ENCODE measurements at places on chromosomes 12 and 14.

DNA sequence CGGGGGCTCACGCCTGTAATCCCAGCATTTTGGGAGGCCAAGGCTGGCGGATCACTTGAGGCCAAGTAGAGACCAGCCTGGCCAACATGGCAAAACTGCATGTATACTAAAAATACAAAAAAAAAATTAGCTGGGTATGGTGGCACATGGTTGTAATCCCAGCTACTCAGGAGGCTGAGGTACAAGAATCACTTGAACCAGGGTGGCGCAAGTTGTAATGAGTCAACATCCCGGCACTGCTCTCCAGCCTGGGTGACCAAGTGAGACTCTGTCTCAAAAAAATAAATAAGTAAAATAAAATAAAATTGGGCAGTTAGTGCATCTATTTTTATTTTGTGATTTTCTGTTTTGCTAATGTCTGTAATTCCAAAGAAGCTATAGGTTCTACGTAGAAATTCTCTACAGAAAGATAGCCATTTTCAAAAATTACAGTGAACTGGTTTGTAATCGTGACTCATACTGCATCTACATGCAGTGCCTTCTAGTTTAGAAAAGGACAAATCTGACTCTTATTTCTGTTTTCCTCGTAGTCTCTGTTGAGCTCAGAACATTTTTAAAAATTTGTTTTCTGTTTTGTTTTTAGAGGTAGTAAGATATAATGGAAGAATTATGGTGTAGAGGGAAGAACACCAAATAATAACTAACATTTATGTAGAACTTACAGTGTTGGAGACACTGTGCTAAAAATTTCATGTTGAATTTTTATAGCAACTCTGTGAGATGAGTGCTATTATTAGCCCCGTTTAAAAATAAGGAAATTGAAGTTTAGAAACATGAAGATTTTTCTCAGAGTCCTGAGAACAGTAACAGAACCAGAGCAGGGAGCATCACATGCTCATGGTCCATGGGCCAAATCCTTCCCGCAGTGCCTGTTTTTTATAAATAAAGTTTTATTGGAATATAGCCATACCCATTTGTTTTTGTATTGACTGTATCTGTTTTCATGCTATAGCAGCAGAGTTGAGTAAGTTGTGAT, 201.2 kb downstream of the SYNE2 start:
- H3K4me1 ChIP-seq, result no peaks in the 10 kb centered on the region
- peaks cover 47% of the 10 kb centered on the region for H3K36me3 ChIP-seq
- no peak for DNase-seq
- no peaks in the 10 kb centered on the region for H3K27me3 ChIP-seq
- H3K4me3 ChIP-seq, result no peak overlapping the region
- H3K27ac ChIP-seq, result no peak overlapping the region

GRCh38 chr14:30194741-30195148, 267.1 kb upstream of the PRKD1 start:
- no peaks in the 10 kb centered on the region for H3K36me3 ChIP-seq
- H3K4me3 ChIP-seq, result no peak overlapping the region
- DNase-seq, result no peak

DNA sequence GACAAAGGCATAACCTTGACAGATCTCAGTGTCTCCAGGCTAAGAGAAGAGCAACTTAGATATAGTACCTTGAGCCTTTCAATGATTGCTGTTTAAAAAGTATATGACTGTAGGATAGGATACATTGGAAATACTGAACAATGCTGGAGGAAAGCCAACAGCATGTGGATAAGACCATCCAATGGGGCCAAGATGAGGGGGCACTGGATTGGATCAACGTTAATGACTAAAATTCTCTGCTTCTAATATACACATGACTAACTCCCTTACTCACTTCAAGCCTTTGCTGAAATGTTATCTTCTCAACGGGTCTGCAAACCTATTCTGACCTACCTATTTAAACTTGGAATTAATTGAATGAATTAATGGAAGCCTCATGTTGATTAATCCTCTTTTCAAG, 354.9 kb downstream of the RAD51B start:
- H3K27ac ChIP-seq, result no peak overlapping the region
- no peak for DNase-seq
- no peak overlapping the region for H3K4me3 ChIP-seq
- no peaks in the 10 kb centered on the region for H3K27me3 ChIP-seq
- no peaks in the 10 kb centered on the region for H3K4me1 ChIP-seq

- no peak for DNase-seq
- H3K4me1 ChIP-seq, result no peaks in the 10 kb centered on the region
- H3K27ac ChIP-seq, result no peak overlapping the region
- H3K36me3 ChIP-seq, result no peaks in the 10 kb centered on the region
Measured at GRCh38 chr12:84508851-84509260, 403.7 kb downstream of the SLC6A15 start.

DNA sequence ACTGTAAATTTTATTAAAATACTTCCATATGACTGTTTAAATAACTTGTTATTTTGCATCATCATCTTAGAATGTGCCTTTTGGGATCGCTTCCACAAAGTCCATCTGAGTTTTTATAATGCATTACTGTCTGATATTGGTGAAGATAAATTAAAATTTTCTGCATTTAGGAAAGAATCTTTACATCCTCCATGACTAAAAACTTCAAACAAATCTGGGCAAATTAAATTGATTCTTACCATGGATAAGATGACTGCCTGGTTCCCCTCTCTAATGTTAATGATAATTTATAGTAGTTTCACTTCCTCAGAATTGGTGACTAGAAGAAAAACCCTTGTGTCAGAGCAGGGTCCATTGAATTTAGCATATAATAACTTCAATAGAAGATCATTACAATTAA, 94.7 kb upstream of the SLC38A4 start:
- H3K4me3 ChIP-seq, result no peak overlapping the region
- H3K4me1 ChIP-seq, result no peaks in the 10 kb centered on the region
- no peak overlapping the region for H3K27ac ChIP-seq
- H3K27me3 ChIP-seq, result no peaks in the 10 kb centered on the region

DNA sequence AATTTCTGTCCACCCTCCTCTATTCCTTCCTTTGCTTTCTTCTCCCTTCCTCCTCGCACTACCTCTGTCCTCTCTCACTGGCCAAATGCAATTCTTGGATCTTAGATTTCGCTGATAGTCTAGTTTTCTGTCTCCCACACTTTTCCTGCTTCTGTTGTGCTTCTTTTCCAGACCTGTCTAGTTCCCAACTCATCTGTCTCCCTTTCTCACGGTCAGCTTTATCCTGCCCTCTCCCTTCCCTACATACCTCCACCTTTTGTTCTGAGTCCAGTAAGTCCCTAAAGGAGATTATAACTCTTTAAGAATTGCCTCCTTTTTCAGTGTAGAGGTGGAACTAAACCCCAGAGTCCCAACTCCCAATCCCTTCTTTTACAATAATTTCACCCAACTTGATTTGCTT, 880 bp upstream of the MMP14 start:
- H3K36me3 ChIP-seq, result peaks cover 18% of the 10 kb centered on the region
- H3K4me3 ChIP-seq, result no peak overlapping the region
- H3K27me3 ChIP-seq, result peaks cover 19% of the 10 kb centered on the region
- DNase-seq, result no peak
- peaks cover 10% of the 10 kb centered on the region for H3K4me1 ChIP-seq

- no peak overlapping the region for H3K27ac ChIP-seq
- peaks cover 7% of the 10 kb centered on the region for H3K36me3 ChIP-seq
- H3K4me1 ChIP-seq, result no peaks in the 10 kb centered on the region
Measured at GRCh38 chr12:111904446-111904975, 62.5 kb downstream of the MAPKAPK5 start.

DNA sequence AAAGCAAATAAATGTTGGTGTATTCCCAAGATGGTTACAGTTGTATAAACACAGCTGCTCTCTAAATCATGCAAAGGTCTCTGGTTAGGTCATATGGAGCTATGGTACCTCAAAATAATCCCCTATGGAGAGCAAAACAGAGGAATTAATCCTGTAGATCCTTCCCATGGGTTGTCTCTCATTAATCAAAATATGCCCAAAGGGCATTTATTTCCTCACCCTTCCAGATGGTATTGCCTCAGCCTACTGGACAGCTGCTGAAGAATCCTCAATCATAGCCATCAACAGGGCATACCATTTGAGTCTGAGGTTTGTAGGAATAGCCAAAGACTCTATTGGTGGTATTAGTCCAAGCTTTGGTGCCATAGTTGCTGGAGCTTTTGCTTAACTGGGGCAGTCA, 360.9 kb downstream of the RPL10L start:
- no peaks in the 10 kb centered on the region for H3K27me3 ChIP-seq
- no peaks in the 10 kb centered on the region for H3K4me1 ChIP-seq
- H3K4me3 ChIP-seq, result no peak overlapping the region
- no peaks in the 10 kb centered on the region for H3K36me3 ChIP-seq
- no peak overlapping the region for H3K27ac ChIP-seq

GRCh38 chr12:85531341-85531740, 251.3 kb downstream of the ALX1 start:
- H3K27ac ChIP-seq, result no peak overlapping the region
- no peak overlapping the region for H3K4me3 ChIP-seq
- no peaks in the 10 kb centered on the region for H3K27me3 ChIP-seq
- no peaks in the 10 kb centered on the region for H3K4me1 ChIP-seq
- no peak for DNase-seq

- no peak overlapping the region for H3K27ac ChIP-seq
- H3K36me3 ChIP-seq, result no peaks in the 10 kb centered on the region
- no peak overlapping the region for H3K4me3 ChIP-seq
- H3K4me1 ChIP-seq, result no peaks in the 10 kb centered on the region
- no peak for DNase-seq
Measured at GRCh38 chr12:49232940-49233841, 31.7 kb upstream of the TUBA1C start.

DNA sequence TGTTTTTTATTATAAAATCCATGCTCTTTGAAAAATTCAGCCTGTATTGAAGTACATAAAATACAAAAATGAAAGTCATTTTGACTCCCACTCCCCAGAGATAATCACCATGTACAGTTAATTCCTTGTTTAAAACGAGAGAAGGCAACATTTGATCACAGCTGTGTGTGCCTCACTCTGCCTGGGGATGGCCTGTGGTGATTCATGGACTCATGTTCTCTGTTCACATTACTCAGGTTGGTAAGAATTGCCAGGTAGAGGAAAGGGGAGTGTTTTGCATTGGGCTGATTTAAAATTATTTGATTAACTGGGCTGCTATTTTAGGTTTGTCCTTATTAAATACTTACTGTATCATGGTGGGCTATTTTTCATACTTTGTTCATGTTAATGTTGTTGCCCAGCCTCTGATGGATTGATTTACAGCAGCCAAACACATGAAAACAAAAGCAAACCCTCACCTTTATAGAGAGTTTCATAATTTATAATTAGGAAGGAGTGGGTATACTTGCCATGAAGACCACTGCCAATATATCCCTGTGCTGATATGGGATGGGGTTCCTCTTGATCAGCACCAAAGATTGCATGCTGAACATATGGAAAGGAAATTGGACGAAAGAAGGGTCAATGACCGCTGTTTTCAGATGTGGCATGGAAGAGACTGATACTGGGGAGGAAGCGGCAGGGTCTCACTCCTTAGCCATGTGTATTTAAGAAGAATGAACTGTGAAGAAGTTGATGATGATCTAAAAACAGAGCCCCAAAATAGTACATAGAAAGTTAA, 3.0 kb downstream of the ZBTB1 start:
- peaks cover 45% of the 10 kb centered on the region for H3K4me1 ChIP-seq
- peak overlapping the region; percentile 45 for H3K27ac ChIP-seq
- no peaks in the 10 kb centered on the region for H3K27me3 ChIP-seq
- peaks cover 4% of the 10 kb centered on the region for H3K36me3 ChIP-seq

DNA sequence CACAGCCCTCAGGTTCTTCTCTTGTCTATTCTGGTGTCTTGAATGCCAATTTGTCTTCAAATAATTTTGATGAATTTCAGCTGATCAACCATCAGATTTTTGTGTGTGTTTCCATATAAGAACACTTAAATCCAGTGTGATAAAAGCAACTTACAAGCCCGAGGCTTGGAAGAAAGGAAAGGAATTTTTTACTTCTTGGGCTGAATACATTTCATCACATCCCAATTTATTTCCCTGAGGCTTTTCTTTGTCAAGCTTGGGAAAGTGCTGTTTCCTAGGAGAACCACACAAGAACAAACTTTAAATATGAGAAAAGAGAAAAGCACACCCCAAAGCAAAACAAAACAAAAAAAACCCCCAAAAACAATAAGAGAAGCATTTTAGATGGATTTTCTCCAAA, 26.6 kb downstream of the GPRC5D start:
- H3K27ac ChIP-seq, result no peak overlapping the region
- H3K4me1 ChIP-seq, result no peaks in the 10 kb centered on the region
- no peak overlapping the region for H3K4me3 ChIP-seq

- no peaks in the 10 kb centered on the region for H3K36me3 ChIP-seq
- no peak overlapping the region for H3K27ac ChIP-seq
- H3K4me3 ChIP-seq, result no peak overlapping the region
- H3K27me3 ChIP-seq, result no peaks in the 10 kb centered on the region
Measured at GRCh38 chr12:103657331-103657730, 70.3 kb downstream of the STAB2 start.

DNA sequence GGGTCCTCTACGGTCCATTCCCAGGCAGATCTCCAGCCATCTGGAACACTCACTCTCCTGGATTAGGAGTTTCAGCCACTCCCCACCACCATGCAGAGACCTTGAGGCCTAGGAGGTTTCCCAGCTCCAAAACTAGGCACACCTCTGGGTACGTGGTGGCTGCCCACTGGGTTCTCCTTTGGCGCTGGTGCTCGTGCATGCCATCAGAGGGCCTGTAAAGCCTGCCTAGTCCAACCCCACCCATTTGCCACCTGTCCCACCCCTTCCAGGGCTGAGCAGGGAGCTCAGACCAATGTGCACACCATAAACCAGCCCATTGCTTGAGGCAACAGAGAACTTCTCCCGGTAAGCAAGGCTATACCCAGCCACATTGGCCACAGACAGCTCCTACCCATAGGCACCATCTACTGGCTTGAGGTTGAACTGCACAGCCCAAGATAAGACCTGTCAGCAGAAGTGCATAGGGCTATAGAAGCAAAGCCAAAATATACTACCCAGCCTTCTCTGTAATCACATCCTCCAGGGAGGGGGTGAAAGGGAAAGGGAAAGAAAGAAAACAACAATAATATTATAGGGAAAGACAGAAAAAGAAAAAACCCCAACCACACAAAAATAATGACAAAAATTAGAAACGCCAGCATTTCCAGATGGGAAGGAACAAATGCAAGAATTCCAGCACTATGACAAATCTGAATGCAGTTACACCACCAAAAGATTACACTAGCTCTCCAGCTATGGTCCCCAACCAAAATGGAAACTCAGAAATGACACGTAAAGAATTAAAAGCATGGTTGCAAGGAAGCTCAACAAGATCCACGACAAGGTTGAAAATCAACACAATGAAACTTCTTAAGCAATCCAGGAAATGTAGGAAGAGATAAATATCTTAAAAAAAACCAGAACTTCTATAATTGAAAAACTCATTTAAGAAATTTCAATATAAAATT, 111.9 kb upstream of the CCDC175 start:
- H3K36me3 ChIP-seq, result no peaks in the 10 kb centered on the region
- H3K27me3 ChIP-seq, result no peaks in the 10 kb centered on the region
- no peak for DNase-seq
- no peak overlapping the region for H3K4me3 ChIP-seq
- no peaks in the 10 kb centered on the region for H3K4me1 ChIP-seq
- no peak overlapping the region for H3K27ac ChIP-seq

Measured in effector memory CD4-positive, alpha-beta T cell (primary cell).